IgD-negative memory B cell (primary cell): ENCODE measurements at places on chromosomes 5 and 9. TPM values are rescaled to one million over a fixed set of nuclear protein-coding genes. Genes with fewer than 3 reads are reported as not detected.

The PCDHB8 gene
- polyA plus RNA-seq: not detected

The ECM2 gene
- polyA plus RNA-seq: not detected

The ZBTB6 gene
- 1.7 TPM for polyA plus RNA-seq

The ACSL6 gene
- polyA plus RNA-seq: 0.11 TPM

The ARRDC3 gene
- polyA plus RNA-seq: 79.2 TPM

The PCDHB3 gene
- not detected for polyA plus RNA-seq

The ZDHHC12 gene
- polyA plus RNA-seq: 55.3 TPM

The C9orf153 gene
- 0.14 TPM for polyA plus RNA-seq

The BTNL9 gene
- 5.1 TPM for polyA plus RNA-seq

The PFN3 gene
- not detected for polyA plus RNA-seq

The PDGFRB gene
- polyA plus RNA-seq: 0.45 TPM

The SLC6A7 gene
- polyA plus RNA-seq: not detected

The ADGRV1 gene
- polyA plus RNA-seq: not detected

The BAAT gene
- polyA plus RNA-seq: not detected

The CDC25C gene
- polyA plus RNA-seq: not detected
